ENCODE measurements at places on chromosomes 3 and 15.

- DNase-seq: no peak
These were observed 234.4 kb upstream of the TPRG1 start for GRCh38 chr3:188937389-188937788.

- DNase-seq: no peak
These were observed 4.2 kb upstream of the NUP210 start for GRCh38 chr3:13424141-13424844.

GRCh38 chr3:33313331-33313730 lies 36.1 kb downstream of the FBXL2 start:
- DNase-seq: no peak

DNA sequence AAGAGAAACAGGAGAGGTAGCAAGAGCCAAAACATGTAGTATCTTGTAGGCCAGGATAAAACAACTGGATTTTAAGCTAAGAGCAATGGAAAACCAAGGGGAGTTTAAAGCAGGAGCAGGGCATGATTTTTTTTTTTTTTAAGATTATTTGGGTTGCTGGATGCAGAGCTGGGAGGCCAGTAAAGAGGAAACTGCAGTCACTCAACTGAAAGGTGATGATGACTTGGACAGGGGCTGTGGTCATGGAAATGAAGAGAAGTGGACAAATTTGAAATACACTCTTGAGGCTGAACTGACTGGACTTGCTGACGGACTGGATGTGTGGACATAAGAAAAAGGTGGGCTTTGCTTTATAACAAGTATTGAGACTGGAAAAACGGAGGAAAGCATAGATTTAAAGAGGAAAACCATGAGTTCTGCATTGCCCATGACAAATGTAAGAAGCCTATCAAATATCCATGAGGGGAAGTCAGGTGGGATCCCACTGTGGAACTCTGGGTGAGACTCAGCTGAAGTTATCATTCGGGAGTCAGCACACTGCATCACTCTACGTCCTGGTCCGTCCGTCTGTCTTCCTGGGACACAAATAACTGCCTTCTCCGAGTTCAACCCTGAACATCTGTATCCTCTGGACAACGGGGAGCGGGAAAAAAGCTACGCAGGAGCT lies 688 bp downstream of the XPC start:
- no peak for DNase-seq

- DNase-seq: no peak
These were observed 55.2 kb downstream of the KAT2B start for GRCh38 chr3:20095470-20095869.

DNA sequence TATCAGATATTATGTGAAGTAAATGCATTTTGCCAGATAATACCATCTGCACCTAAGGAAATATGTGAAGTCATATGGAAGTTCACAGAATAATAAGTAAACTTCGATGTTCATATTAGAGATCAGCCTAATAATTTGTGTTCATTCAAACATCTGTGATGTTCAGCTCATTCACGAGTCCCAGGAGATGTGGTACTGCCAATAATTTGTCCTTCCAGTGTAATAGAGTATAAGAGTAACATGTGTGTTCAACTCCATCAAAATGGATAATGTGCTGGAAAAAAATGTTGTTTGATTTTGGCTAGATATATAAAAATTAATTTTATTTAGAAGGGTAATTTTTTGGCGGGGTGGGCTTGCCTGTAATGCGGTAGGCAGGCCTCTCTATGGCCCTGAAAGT lies 75.4 kb upstream of the ARL6 start:
- no peak for DNase-seq

- DNase-seq: no peak
These were observed 261.6 kb upstream of the LMCD1 start for GRCh38 chr3:8239718-8240695.

GRCh38 chr3:1513662-1514061 lies 420.8 kb downstream of the CNTN6 start:
- no peak for DNase-seq

DNA sequence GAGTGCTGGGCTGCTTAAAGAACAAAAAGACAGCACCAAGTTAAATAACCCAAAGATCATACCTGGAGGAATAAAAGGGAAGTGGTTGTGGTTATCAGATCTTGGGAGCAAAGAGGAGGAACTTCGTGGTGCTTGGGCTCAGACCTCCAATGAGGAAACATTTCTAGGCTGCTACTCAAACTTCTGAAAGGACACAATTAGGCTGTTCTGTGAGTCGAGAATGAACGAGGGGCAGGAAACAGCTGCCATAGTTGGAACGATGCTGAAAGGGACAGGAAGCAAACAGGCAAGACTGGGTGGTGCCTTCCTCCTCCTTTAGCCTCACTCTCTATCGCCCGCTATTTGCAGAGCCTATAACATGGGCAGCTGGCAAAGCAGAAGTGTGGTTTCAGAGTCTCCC lies 276.3 kb upstream of the ARRDC4 start:
- DNase-seq: no peak

GRCh38 chr3:12132881-12133280 lies 25.8 kb downstream of the TIMP4 start:
- DNase-seq: no peak

GRCh38 chr3:13405614-13406013 lies 14.5 kb downstream of the NUP210 start:
- DNase-seq: no peak

- DNase-seq: no peak
These were observed 50.9 kb upstream of the CFAP161 start for GRCh38 chr15:81083201-81083600.

- no peak for DNase-seq
These were observed 200.3 kb downstream of the ZNF621 start for GRCh38 chr3:40725031-40725430.

GRCh38 chr15:64749999-64750657 lies 25.3 kb downstream of the RBPMS2 start:
- DNase-seq: no peak

- DNase-seq: no peak
These were observed 22.0 kb downstream of the TGFBR2 start for GRCh38 chr3:30628205-30628900.

- no peak for DNase-seq
These were observed 245.0 kb downstream of the SHOX2 start for GRCh38 chr3:157861076-157861765.

DNA sequence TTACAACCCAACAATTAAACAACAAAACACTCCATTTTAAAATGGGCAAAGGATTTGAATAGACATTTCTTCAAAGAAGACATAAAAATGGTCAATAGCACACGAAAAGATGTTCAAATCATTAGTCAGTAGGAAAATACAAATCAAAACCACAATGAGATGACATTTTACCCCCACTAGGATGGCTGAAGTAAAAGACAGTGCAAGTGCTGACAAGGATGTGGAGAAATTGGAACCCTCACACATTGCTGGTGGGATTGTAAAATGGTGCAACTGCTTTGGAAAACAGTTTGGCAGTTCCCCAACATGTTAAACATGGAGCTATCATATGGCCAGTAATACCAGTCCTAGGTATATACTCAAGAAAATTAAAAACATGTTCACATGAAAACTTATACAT lies 11.6 kb downstream of the GALNT15 start:
- no peak for DNase-seq

GRCh38 chr3:66267031-66267430 lies 46.2 kb downstream of the SLC25A26 start:
- DNase-seq: no peak
